ENCODE measurements at places on chromosomes 5 and 9.

DNA sequence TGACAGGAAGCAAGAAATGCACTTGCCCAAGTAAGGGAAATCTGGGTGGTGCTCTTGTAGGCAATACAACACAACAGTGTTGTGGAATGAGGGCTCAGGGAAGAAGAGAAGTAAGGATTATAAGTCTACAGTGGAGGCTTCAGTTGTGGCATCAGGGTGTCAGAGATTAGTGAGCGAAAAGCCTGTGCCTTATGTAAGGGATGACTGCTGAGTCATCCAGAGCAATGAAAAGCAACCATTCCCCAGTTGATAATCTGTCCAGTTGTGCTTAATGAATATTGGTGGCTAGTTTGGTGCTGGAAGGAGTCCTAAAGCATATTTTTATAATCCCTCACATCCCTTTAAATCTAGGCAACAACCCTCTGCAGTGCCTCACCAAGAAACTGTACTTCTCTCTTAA is 42.0 kb downstream of the FBXO38 start:
- DNase-seq, result no peak

DNA sequence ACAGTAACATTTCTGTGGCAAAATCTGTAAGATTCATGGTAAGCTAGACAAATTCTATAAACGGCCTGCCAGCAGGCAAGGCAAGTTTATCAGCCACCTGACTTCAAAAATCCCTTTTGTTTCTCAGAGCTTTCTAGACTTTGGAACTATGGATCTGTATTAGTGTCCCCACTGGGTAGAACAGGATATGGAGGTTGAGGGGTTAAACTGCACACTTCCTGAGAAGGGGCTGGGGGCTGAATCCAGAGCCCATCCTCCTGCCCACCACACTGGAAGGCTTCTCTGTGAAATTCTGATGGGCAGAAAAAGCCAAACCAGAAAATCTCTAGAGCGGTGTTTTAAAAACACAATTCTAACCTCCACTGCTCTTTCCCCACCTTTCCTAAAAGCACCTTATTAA is 128.7 kb downstream of the ENTREP1 start:
- DNase-seq, result no peak

GRCh38 chr9:113416149-113416721 is 5.7 kb downstream of the C9orf43 start:
- DNase-seq, result no peak

DNA sequence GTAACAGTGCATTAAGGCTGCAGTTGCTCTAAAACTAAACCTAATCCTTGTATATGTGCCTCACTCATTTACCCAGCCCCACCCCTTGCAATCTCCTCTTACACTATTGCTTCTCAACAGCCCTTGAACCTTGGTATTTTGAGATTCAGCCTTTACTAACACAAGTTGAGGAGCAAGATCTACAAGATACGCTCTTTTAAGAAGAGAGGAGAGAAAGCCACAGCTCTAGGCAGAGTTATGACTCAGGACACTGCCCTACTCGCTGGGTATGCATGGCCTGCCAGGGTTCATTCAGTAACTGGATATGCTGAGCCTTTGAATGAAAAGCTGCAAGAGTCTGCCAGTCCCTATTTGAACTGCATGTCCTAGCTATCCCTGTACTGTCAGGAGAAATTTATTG is 219.5 kb downstream of the PCSK5 start:
- DNase-seq, result no peak

- DNase-seq, result no peak
Observed at GRCh38 chr9:38010918-38011704, 57.9 kb downstream of the SHB start.

DNA sequence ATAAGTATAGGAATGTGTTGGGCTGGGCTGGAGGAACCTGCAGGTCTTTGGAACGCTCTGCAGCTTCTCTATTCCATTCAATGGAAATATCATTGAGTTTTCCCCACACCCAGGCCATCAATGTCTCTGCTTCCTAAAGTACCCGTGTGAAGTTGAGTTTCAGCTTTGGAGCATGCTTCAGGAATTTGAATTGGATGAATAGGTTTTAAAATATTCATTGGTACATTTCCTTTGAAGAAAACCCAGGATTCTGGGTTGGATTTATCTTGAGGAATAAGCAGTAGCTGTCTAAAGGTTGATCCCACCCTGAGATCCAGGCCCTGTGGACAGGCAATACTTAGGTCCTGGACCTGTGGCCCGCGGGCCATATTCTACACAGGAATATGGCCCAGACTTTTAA is 37.3 kb downstream of the INSYN2B start:
- DNase-seq, result no peak

GRCh38 chr5:117461966-117462365 is 887.3 kb upstream of the SEMA6A start:
- DNase-seq, result no peak

DNA sequence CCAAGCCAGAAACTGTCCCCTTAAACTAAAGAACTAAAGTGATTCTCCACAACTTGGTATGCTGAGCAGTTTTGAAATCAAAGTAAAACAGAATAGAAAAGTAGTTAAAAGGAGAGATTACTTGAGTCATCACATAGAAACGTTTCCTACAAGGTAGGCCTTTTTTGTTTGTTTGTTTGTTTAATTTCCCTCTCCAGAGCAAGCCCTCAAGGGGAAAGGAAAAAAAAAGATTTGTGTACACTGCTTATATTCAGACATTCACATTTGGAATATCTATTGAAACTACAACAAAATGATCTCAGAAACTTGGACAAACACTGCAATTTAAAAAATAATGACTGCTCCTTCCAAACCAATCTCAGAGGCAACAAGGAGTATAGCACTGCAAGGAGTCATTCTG is 304.7 kb upstream of the NREP start:
- no peak for DNase-seq

- no peak for DNase-seq
Observed at GRCh38 chr9:127214421-127215267, 49.9 kb upstream of the GARNL3 start.

DNA sequence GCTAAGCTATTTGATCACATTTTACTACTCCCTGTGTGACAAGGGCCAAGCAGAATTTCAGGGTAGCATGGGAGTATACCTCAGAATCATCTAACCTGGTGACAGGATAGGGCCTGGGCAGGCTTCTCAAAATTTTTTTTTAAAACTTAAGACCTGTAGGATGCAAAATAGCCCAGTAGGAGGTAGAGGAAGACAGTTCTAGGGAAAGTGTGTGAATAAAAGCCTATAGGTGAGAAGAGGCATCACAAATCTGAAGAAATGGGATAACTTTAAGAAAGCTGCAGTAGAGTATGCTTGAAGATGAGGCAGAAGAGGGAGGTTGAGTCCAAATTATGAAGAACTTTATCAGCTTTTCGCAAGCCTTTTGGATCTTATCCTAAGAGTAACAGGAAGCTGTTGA is 32.3 kb downstream of the CNTRL start:
- DNase-seq, result no peak

GRCh38 chr5:96726802-96727201 is 64.6 kb downstream of the CAST start:
- no peak for DNase-seq

- no peak for DNase-seq
Observed at GRCh38 chr9:137580209-137580953, 1.7 kb upstream of the DPH7 start.

DNA sequence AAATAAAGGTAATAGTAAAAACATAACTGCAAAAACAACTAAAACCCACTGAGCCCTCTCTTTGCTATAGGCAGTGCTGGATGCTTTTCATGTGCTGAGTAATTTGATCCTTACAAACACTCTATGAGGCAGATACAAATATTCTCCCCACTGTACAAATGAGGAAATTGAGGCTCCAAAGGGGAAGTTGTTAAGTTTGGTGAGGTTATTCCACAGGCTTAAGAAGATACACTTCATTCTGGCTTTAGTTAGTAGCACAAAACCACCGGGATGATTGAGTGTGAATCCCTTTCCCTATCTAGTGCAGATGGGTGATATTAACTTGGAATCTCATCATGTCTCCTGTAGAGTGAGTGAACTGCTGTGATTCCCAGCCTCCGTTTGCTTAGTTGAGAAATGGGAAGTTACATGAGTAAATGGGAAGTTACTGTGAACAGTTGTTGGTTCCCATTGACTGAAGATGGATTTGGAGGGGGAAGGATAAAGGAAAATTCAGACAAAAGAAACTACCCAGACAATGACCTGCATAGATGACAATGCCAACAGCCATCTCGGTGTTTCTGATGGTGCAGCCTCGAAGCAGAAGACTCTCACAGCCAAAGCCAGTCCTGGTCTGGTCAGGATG is 208.3 kb downstream of the ATP10B start:
- no peak for DNase-seq

- no peak for DNase-seq
Observed at GRCh38 chr5:150587856-150588595, 52.4 kb upstream of the SYNPO start.

DNA sequence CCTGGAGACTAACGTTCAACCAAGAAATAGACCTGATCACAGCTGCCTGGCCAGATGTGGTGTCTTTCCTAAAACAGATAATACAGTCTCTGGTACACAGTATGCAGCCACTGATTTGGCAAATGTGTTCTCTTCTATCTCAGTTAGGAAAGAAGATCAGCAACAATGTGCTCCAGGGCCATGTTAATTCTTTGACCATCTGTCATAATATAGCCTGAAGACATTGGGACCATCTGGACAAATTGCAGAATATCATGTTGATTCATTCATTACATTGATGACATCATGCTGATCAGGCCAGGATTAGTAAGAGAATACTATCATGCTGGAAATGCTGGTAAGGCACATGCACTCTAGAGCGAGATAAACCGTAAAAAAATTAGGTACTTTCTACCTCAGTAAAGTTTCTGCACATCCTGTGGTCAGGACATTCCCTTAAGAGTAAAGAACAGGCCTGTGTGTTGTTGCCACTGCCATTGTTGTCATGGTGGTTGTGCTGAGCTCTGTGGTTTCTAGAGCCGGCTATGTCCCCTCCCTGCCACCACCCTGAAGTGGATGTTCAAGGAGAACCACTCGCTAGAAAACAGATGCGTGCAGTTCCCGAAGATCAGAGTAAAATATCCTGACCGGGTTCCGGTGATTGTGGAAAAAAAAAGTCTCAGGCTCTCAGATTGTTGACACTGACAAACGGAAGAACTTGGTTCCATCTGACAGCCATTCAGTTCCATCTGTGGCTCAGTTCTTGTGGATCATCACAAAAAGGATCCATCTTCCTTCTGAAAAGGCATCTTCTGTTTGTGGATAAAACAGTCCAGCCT is 6.4 kb upstream of the JMY start:
- DNase-seq, result no peak

- no peak for DNase-seq
Observed at GRCh38 chr5:14235872-14236271, 92.7 kb downstream of the TRIO start.

DNA sequence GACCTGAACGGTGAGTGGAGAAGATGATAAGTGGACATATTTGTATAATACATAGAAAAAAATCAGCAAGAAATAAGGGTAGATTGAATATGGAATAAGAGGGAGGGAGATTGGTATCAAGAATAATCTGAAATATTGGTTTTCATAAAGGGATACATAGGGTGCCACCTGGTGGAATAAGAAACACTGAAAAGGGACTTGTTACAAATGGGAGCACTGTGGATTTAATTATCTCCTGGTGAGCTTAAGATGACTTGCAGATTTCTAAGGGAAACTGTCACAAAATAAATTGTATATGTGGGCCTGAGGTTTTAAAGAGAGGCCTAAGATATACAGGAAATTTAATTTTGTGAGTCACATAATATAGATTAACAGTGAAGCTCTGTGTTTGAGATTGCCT is 1403.5 kb upstream of the CDH18 start:
- DNase-seq, result no peak

GRCh38 chr5:1724822-1725602 is 74.6 kb downstream of the MRPL36 start:
- DNase-seq, result no peak

DNA sequence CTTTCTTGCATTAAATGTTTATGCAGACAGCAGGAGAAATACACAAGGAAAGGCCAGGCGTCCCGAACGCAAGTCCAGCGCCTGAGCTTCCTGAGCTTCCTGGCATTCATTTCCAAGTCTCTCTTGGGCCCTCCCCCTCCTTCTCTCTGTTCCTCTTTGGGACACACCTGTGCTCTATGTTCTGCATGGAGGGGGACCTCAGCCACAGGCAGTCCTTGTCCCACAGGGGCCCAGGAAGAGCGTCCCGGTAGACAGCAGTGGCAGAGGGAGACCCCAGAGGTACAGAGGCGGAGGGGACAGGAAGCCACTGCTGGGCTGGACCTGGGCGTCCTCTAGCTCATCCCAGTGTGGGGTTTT is 221.3 kb downstream of the C9orf50 start:
- DNase-seq, result no peak

DNA sequence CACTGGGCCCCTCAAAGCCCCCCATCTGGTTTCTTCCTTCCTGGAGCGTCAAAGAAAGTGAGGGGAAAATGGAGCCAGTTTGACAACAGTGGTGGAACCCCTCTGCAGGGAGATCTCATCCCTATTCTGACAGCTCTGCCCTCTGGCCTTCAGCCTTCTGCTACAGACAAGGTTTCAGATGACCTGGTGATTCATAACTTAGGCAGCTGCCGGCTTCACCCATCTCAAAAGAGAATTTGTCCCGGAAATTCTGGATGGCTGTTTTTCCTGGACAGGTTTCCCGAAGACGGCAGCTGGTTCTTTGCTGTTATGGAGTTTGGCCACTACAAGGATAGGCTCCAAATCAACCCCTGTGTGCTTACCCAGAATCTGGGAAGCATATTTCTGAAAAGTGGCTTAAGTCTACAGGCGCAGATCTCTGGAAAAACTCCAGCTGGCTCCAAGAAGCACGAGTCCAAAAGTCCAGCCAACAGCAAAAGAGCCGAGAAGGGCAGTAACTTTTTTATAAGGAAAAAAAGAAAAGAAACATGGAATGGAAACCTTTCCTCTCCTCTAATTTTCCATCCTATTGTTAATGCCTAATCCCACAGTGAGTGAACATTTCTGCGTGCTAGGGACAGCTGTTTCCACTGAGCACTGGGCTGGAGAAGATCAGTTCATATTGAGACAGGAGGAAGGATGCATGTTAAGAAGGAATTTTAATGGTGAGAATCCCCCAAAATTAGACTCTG is 54.5 kb downstream of the ZNF366 start:
- no peak for DNase-seq

GRCh38 chr9:71025728-71026127 is 95.7 kb downstream of the TRPM3 start:
- no peak for DNase-seq

DNA sequence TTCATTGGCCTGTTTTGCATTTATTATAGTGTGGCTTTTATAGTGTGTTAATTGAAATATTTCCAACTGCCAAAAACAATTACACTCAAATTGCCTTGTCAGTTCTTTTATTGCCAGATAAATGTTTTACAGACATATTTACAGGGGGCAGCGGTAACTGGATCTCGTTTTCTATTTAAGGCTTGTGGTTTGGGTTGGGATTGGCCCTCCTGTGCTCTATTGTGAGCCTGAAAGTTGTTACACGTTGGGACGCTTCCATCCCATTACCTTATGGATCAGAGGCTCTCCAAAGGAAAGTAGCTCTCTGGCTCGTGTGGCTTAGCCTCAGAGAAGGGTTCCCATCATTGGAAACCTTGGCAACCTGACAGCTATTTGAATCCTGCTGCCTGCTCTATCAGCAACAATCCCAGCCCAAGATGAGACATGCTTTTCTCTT is 20.8 kb downstream of the DNAI1 start:
- DNase-seq, result no peak

GRCh38 chr9:108119530-108120113 is 630.1 kb upstream of the KLF4 start:
- DNase-seq, result no peak

- no peak for DNase-seq
Observed at GRCh38 chr5:69498384-69498783, 5.8 kb downstream of the OCLN start.

All from SK-N-MC (cell line).